ENCODE measurements at places on chromosomes 3 and 15.

GRCh38 chr3:139832998-139833397, 102.0 kb upstream of the CLSTN2 start:
- DNase-seq, result no peak

GRCh38 chr3:165994293-165994692, 157.1 kb upstream of the BCHE start:
- no peak for DNase-seq

- no peak for DNase-seq
Observed at GRCh38 chr15:36468746-36469145, 110.7 kb upstream of the CDIN1 start.

- no peak for DNase-seq
Observed at GRCh38 chr3:45959201-45959600, 15.9 kb downstream of the CXCR6 start.

GRCh38 chr3:14497321-14497720, 42.8 kb downstream of the GRIP2 start:
- DNase-seq, result no peak

- DNase-seq, result no peak
Observed at GRCh38 chr3:25073423-25073822, 354.6 kb upstream of the RARB start.

DNA sequence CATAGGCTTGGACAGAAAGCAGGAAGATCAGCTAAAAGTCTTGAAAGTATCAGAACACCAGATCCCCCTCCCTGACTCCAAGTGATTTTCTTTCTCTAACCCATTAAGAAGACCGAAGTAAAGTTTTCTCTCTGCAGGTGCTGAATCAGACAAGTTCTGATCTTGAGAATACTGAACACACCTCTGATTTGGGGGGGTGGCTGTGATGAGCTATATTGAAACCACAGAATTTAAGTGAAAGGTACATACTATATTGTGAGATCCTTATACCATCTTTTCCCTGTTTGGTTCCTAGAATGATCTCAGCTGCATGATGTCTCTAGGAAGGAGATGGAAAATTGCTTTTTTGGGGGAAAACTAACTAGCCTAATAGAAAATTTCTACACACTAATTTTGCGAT, 196.0 kb downstream of the DIPK2A start:
- no peak for DNase-seq

- no peak for DNase-seq
Observed at GRCh38 chr15:94683902-94684301, 452.5 kb downstream of the MCTP2 start.

DNA sequence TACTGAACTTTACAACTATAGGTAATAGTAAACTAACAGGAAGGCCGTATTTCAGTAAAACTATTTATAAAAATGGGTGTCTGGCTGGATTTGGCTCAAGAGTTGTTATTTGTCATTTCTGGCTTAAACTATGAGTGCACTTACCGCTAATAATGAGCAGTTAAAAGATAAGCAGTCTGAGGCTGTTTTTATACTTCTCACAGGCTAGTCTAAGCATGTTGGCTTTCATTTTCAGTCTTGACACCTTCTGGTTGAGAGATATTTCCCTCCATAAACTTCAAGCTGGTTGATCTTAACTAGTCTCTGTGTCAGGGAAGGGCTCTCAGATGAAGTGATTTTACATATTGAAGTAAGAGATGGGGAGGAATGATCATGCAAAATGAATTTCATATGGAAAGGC, 96.1 kb downstream of the RSRC1 start:
- no peak for DNase-seq

- peak; percentile 98 for DNase-seq
Observed at GRCh38 chr3:101676765-101677435, at the start of gene ZBTB11. ZBTB11 (minus strand) TSS chr3:101677132; CDS start chr3:101676914, 218 bp downstream.

DNA sequence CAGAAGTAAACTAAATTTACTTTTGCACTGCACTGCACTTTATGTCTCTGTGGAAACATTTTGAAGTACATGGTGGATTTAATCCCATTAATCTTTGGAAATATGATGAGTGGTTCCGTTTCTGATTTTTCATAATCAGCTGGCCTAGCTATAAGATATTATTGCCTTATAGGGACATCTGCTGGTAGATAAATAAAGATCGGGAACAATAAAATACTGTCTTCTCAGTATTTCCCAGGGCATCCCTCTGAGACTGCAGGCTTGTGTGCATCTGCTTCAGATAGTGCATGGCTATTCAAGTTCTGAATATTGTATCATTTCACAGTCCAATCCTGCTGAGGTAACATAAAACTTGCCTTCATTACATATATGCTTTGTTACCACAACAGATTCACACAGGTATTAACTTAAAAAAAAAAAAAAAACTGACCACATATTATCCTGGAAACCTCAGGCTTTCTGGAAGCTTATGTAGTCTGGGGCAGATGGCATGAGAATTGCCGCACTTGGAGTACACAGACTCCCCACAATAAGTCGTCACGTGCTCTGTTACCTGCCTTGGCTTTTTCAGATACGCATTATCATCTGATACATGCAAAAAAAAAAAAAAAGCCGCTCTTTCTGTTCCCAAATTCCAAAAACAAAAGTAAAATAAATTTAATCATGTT, 330.8 kb upstream of the AGTR1 start:
- DNase-seq, result no peak

DNA sequence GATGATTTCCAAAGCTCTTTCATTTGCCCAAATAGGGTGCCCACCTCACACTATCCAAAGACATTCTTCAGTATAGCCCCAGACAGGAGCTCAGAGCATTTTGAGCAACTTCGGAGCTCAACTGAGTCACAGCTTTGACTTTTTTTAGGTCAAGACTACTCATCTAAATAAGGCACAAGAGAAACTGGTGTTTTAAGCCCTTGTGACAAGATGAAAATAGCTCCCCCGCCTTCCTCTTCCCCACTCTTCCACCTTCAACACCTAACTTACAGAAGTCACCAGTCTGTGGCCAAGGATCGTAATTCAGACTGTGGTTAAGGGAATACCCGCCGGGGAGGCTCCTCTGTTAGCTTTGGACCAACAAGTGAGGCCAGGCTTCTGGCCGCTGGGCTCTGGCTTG, 60.4 kb upstream of the CA12 start:
- DNase-seq, result no peak

DNA sequence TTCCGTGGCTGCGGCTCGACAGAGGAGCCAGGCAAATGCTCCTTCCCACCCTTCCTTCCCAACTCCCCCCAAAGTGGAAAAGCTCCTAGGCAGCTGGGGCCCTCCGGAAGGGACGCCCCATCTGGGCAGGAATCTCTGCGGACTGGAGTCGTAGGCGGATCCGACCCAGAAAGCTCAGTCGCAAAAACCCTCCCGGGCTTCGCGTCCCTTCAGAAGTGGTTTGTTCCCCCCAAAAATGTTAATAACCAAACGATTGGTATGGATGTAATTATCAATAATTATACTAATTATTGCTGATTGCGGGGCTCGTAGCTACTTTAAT, 3.8 kb downstream of the RNU6-1 start:
- DNase-seq, result no peak

All from epithelial cell of proximal tubule (primary cell).